ENCODE measurements at places on chromosomes 5 and 9.

DNA sequence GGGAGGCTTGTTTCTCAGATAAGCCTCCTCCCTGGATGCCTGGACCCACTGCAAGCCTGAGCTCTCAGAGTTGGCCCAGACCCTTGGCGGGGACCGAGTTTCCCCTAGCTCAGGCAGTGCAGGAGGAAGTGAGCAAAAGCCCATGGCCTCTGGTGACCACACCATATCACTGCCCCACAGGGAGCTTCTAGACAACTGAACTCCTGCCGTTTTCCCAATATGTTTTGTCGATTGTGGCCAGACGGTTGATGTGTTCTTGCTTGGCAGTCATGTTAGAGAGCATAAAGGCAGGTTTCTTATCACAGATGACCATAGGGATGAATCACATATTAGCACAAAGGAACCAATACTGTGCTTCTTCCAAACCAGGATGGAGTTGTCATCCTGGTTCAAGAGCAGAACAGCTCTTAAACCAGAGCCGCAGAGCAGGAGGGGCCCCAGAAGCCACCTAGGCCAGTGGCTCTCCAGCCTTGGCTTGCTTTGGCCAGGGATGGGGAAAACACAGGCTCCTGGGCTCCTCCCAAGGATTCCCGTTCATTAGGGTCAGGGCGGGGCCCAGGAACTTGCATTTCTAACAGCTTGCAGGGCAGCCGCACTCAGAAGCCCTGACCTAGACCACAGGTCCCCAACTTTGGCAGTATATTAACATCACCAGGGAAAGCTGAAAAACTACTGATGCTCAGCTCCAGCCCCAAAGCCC, 113.1 kb upstream of the TBC1D2 start:
- no peak for DNase-seq

DNA sequence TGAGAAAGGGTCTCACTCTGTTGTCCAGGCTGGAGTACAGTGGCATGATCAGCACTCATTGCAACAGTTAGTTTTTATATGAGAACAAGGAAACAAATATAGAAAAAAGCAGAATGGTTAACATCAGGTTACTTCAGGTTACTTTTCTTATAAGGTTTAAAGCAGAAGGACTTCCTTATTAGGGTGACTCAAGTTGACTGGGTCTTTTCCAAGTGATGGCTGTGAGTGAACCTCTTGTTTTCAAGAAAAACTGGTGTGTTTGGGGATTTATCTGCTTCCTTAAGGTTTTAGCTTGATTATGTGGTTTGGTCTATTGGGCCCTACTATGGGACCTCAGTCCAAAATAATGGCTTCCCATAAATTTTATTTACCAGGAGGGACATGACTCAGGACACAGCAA, 99.2 kb downstream of the ARRDC3 start:
- no peak for DNase-seq

GRCh38 chr5:67648201-67648671, 451.6 kb upstream of the CD180 start:
- DNase-seq = no peak

DNA sequence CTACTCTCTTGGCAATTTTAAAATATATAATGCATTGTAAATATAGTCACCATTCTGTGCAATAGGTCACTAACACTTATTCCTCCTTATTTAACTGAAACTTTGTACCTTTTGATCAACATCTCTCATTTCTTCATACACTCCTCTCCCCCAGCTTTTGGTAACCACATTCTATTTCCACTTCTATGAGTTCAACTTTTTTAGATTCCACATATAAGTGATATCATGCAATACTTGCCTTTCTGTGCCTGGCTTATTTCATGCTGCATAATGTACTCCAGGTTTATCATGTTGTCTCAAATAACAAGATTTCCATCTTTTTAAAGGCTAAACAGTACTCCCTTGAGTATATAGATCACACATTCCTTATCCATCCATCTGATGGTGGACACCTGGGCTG, 188.8 kb downstream of the NXNL2 start:
- DNase-seq = no peak

GRCh38 chr5:138732466-138732865, 20.8 kb upstream of the CTNNA1 start:
- no peak for DNase-seq

DNA sequence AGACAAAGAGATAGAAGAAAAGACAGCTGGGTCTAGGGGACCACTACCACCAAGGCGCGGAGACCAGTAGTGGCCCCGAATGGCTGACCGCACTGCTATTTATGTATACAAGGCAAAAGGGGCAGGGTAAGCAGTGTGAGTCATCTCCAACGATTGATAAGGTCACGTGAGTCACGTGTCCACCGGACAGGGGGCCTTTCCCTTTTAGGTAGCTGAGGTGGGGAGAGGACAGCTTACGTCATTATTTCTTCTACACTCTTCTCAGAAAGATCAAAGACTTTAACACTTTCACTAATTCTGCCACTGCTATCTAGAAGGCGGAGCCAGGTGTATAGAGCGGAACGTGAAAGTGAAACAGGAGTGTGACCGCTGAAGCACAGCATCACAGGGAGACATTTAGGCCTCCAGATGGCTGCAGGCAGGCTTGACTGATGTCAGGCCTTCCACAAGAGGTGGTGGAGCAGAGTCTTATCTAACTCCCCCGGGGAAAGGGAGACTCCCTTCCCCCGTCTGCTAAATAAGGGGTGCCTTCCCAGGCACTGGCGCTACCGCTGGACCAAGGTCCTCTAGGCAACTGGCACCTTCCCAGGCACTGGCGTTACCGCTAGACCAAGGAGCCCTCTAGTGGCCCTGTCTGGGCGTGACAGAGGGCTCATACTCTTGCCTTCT, 6.1 kb upstream of the PRR16 start:
- DNase-seq = peak; percentile 5

DNA sequence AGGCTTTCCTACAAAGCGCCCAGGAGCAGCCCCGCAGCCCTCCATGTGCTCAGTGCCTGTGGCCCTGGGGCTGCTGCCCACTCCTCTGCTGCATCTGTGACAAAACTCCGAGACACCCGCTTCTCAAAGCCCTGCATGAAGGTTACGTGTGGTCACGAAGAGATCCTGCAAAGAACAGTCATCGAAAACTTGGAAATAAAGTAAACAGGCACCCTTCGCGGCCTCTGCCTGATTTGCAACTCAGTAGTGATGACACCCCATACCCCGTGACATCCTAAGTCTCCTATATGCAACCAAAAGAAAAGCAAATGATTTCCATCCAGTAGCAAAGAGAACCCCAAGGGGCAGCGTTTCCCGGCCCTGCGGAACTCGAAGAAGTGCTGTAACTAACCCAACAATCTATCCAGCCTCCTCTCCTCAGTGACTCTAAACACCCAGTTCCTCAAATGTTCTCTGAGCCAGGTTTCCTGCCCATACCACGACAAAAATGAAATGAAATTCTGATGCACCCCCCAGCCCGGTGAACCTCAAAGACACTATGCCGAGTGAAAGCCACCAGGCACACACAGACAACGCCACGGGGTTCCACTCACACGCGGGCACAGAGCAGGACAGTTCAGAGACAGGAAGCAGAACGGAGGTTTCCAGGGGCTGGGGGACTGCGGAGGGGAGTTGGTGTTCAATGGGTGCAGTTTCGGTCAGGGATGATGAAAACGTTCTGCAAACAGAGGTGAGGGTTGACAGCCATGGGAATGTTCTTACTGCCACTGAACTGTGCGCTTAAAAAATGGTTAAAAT, 19.0 kb downstream of the NACC2 start:
- no peak for DNase-seq

- no peak for DNase-seq
Observed at GRCh38 chr9:129708793-129709192, 43.3 kb downstream of the PRRX2 start.

DNA sequence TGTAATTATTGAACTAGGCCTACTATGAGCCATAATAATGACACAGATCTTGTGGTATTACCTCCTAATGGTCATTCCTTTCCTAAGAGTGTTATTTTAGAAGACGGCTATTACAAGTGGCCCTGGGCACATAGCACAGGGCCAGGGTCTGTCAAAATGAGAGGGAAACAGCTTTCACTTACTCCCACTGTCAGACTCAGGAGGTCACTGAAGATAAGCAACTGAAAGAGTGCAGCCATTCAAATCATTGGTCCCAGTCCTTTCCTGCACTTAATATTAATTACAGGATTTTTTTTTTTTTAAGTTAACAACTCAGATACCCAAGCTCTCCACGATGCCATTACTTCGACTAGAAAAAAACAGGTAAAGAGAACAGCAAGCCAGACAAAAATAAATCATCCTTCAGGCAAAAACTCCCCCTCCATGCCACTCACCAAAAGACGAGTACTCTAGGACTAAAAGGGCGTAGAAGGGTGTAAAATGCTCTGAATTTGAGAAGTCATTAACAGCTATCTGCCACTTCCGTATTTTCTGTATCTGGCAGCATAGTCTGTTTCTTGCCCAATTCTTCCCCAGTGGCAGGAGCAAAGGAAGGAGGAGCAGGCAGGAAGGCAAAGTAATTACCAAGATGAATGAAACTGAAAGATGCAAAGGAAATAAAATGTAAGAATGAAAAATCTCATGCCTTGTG, 87.4 kb downstream of the ZNF608 start:
- DNase-seq = no peak

DNA sequence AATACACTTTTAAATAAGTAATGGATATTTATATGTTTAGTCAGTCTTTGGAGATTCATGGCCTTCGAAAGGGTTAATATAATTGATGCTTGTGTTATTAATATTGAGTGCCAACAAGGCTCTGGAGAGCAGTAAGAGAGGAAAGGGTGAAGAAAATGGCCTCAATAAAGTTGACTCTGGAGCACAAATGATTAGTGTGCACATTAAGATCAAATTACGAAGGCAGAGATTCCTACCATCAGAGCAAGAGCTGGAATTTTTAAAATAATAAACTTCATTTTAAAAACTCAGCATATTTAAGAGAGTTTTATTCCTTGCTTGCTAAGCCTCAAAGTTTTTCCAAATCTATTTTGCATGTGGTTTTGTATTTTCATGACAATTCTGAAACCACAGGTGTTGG, 14.8 kb downstream of the SLC44A1 start:
- DNase-seq = no peak
